ENCODE measurements at places on chromosomes 13 and 19.

- no peak for DNase-seq
These were observed 29.2 kb downstream of the XPO4 start for GRCh38 chr13:20873348-20873747.

- no peak for DNase-seq
These were observed 463.3 kb upstream of the KLF12 start for GRCh38 chr13:74597526-74597925.

DNA sequence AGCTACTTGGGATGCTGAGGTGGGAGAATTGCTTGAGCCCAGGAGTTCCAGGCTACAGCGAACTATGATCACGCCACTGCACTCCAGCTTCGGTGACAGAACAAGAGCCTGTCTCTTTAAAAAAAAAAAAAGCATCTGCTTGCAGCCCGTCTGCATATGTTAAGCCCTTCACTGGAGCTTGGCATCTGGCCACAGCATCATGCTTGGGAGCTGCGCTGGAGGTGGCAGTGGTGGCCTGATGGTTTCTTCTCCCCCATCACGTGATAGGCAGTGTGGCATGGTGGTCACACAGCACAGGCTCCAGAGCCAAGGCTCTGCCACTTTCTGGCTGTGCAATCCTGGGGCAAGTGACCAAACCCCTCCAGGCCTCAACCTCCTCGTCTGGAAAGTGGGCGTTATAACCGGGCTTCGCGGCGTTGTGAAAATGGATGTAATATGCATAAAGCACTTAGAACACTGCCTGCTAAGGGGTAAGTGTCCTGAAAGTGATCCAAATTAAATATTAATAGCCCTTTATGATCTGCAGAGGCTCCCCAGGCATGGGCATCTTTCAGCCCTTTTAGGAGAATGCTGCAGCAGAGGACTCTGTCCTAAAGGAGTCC is 24.4 kb downstream of the MARK4 start:
- DNase-seq: no peak

DNA sequence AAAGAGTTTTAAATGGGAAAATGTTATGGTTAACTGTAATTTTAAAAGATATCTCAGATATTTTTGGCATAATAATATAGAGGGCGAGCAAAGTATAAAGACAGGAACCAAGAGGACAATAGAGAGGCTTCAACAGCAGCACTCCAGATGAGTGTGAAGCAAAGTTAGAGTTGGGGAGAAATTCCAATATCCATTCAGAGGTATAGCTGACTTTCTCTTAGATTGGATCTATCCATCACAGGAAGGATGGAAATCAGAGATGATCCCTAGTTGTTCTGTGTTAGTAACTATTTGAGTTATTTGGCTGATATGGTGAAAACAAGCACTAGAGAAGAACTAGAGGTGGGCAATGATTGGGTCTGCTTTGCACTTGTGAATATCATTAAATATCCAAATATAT is 786.0 kb upstream of the KLHL1 start:
- no peak for DNase-seq

DNA sequence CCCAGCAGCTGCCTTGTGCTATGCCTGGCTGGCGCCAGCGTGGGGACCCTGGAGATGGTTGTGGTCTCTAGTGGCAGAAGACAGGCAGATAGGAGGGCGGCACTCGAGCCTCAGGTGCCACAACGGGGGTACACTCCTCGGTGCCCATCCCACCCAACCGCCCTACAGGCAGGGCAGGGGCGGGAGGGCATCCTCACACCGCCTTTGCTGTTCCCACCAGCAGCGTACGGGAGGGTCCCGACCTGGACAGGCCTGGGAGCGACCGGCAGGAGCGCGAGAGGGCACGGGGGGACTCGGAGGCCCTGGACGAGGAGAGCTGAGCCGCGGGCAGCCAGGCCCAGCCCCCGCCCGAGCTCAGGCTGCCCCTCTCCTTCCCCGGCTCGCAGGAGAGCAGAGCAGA is 16.6 kb downstream of the PLIN4 start:
- no peak for DNase-seq

DNA sequence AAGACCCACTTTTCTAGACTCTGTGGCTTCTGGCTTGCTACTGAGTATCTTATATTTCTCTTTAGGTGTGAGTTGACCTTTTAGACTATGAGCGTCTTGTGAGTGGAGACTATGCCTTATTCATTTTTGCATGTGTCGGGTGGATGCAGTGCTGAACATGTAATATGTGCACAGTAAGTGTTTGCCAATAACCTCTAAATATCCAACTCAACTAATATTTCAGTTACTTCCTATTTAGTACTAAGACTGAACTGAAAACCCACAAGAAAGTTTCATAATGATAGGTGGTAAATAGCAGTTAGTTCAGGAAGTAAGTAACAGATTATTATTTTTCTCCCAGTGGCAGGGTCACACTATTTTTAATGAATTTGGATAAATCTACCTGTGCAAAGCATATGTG is 269.3 kb downstream of the KCNRG start:
- no peak for DNase-seq

DNA sequence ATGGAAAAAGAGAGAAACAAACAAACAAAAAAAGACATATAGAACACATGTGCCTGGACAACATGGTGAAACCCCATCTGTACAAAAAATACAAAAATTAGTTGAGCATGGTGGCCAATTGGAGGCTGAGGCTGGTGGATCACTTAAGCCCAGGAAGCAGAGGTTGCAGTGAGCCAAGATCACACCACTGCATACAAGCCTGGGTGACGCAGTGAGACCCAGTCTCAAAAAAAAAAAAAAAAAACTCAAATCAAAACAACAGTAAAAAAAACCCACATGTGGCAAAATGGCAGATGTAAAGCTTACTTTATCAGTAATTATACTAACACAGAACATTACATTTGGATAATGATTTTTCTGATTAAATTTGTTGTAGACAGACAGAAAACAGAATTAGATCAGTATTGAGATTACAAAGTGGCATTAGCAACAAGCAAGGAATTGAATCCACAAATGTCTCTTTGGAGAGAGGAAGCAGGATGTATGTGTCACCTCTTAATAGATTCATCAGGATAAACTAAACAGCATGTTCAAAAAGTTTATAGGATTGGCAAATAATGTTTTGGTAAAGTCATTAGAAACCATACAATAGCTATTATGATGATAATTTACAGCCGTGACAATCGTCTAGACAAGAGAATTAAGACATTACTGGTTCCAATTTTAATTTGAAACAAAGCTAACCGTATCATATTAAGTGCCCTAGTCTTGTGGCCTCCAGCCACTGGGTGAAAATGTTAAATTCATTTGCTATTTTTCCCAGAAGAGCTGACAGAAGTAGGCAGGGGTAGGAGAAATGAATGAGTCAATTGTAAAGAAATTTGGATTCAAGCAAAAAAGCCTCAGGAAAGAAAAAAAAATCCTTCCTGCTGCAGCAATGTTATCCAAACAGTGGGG is 206.0 kb downstream of the FGF14 start:
- no peak for DNase-seq

DNA sequence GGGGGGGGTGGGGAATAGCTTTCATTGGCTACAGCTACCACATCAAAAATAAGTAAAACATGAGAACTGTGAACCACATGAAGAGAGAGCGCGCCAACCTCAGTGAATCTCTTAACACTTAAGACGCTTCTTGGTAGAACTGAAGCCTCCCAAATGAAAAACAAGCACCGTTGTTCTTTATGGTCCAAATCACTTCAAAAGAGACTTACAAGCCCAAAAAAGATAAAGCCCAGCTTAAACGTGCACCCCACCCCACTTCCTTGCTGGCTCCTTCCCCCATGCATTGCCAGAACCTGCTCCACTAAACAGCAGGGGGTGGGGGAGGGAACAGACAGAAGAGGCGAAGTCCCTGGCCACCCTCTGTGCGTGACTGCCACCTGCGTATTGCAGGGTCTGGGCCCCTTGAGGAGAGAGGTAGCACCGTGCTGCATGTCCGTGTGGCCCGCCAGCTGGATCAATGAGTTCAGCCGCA is 479.1 kb downstream of the FOXO1 start:
- DNase-seq: no peak

GRCh38 chr19:49801966-49802661 is 11.0 kb downstream of the FUZ start:
- DNase-seq: no peak

DNA sequence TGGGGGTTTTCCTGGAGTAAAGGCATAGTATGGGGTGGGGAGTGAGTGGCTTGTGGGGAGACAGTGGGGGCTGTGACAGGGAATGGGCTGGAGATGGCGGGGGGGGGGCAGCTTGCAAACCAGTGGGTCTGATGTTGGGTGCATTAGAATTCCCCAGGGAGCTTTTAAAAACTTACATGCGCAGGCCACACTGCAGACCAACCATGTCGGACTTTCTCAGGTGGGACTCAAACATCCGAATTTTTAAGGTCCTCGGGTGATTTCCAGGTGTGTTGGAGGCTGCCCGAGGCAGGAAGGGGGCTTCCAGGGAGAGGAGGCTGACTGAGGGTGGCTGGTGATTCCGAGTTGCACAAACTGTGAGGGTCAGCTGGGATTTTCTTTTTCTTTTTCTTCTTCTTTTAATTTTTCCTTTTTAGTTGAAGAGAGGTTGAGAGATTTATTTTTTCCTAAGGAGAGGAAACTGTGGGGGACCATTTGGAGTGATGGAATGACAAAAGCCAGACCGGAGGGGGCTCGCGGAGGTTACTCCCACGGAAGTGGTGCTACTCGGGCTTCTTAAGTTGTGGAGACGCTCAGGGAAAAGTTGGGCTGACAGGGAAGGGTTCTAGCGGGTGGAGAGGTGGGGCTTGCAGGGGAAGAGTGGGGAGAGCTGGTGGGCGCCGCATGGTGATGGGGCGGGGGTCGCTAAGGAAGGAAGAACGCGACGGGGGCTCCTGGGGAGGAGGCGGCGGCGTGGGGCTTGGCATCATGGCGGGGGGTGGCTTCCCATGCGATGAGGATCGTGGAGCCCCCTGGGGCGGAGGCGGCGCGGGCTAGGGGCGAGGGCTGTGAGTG is 997 bp upstream of the CACNG8 start:
- DNase-seq: no peak

DNA sequence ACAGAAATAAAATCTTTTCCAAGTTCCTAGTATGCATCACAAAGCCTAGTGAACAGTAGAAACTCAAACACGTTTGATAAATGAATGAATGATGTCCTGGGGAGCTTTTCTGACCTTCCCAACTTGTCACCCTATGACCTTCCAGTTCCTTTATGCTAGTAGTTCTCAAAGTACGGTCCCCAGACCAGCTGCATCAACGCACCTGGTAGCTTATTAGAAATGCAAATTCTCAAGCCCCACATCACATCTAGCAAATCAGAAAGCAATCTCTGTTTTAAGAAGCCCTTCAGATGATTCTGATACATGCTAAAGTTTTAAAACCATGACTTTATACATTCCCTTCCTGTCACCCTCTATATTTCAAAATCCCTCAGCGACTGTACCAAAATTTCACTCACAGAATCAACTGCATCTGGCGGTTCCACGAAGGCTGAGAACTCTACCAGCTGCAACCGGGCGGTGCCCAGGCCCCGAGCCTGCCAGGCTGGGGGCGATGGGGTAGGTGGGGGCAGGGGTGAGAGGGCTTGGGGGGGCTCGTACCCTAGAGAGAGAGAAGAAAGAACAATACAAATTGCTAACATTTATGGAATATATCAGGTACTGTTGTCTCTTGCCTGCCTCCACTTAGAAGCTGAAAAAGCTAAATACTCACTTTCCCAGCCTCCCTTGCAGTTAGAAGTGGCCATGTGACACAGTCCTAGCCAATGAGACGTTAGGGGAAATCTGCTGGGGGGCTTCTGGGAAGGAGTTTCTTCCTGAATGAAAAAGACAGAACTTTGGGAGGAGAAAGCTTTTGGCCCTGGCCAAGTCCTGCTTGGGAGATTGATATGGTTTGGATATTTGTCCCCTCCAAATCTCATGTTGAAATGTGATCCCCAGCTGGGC is 13.3 kb downstream of the CD37 start:
- DNase-seq: no peak

GRCh38 chr13:27967203-27967735 is 1.8 kb downstream of the CDX2 start:
- DNase-seq: no peak

- no peak for DNase-seq
These were observed 10.7 kb upstream of the CACNG6 start for GRCh38 chr19:53980539-53981375.

DNA sequence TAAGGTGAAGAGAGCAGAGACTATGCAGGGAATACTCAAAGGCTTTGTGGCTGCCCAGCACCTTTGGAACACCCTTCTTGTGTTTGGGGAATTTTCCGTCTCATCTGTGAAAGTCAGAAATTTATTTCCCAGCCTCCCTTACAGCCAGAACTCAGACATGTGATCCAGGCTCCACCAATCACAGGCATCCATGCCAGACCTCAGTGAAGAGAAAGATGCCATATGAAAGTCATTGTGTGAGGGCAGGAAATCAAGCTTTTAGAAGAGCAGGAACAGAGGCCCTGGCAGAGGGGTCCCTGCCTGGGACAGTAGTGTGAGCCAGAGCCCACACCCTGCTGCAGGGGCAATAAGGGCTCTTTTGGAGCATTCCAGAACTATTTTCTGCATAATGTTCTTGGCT is 12.1 kb downstream of the CCDC70 start:
- DNase-seq: no peak

DNA sequence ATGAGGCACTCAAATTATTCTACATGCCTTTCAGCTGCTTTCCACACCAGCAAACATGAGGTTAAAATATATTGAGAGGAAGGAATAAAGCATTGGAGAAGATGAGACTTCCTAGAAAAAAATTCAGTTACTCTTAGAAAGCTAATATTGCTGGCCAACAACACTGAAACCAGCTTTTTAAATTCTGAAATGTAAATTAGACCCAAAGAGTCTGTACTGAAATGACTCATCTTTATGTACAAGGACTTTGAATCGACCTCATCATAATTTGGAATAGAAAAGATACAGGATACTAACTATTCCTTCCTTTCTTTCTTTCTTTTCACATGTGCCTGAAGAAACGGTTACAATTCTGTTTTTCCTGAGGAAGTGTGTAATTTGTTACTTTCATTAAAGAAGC is 6.5 kb upstream of the HSPH1 start:
- no peak for DNase-seq

DNA sequence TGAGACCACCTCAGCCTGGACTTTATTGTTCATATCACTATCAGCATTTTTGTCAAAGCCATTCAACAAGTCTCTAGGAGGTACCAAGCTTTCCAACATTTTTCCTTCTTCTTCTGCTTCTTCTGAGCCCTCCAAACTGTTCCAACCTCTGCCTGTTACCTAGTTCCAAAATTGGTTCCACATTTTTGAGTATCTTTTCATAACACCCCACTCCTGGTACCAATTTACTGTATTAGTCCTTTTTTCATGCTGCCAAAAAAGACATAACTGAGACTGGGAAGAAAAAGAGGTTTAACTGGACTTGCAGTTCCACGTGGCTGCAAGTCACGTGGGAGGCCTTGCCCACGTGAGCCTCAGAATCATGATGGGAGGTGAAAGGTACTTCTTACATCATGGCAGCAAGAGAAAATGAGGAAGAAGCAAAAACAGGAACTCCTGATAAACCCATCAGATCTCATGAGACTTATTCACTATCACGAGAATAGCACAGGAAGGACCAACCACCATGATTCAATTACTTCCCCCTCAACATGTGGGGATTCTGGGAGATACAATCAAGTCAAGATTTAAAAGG is 215.1 kb downstream of the PCDH17 start:
- DNase-seq: no peak

DNA sequence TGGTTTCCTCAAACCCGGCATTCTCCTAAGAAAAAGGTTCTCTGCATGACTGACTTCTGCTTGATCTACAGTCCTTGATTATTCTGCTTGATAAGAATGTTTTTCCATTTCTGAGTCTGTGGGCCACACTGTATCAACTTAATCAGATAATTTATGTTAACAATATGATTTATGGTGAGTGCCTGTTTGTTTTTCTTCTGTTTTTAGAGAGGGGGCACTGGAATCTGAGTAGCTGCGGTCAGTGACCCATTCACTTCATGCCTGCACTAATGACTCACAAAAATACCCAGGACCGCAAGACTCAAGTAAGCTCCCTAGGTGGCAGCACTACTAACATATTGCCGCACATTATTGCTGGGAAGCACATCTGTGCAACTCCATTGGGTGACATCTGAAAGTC is 542.3 kb upstream of the ATXN8OS start:
- no peak for DNase-seq
